ENCODE measurements at places on chromosomes 7 and 10.

DNA sequence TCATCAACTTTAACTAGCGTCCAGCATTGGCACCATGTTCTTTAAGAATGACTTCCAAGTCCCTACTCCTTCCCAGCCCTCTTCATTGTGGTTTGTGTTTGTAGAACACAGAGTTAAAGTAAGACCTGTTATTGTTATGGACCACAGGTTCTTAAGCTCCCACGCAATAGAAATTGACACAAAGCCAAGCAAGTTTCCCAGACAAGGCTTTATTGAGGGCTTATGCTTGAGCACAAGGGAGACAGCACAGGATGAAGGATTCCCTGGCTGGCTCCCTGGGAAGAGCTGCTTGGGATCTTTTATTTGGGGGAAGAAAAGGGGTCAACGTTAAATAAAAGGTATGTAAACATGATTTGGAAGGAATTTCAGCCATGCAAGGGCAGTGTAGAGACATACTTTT, 44.3 kb upstream of the PRKCQ start:
- no peak for DNase-seq

- no peak for DNase-seq
Measured at GRCh38 chr10:27506280-27506679, 2.2 kb downstream of the RAB18 start.

GRCh38 chr7:69395061-69395714, 203.1 kb upstream of the AUTS2 start:
- DNase-seq, result peak; percentile 95

DNA sequence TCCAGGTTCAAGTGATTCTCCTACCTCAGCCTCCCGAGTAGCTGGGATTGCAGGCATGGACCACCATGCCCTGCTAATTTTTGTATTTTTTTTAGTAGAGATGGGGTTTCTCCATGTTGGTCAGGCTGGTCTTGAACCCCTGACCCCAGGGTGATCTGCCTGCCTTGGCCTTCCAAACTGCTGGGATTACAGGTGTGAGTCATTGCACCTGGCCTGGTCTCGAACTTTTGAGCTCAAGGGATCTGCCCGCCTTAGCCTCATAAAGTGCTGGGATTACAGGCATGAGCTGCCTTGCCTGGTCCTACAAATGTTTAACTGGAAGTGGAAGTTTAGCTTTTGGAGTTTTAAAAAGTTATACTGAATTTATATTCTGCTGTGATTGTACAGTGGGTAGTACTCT, 2.8 kb downstream of the MLLT10 start:
- DNase-seq, result no peak

DNA sequence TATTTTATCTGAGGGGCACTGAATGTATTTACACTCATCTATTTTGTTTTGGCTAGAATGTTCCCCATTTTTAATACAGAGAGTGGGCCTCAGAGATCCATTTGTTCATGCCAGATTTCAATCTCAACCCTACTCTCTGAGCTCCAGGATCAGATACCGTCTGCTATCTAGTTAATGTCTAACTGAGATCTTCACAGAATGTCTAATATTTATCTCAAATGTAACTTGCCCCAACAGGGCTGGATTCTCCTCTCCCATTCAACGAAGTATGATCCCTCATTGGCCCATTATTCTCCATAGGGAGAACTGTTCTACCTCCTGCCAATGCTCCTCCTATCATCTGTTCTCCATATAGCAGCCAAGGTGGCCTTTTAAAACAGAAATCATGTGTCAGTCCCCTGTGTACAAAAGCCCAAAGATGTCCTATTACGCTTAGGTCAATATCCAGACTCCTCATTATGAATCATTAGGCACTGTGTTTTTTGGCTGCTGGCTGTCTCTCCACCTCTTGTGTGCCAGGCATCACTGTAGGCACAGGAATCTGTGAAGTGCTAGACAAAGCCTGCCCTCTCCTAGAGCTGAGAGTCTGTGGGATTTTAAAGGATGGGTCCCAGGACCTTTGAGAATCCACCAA, 169.3 kb upstream of the AGK start:
- DNase-seq, result no peak

- no peak for DNase-seq
Measured at GRCh38 chr7:139232377-139232717, 1.3 kb downstream of the UBN2 start.

- DNase-seq, result no peak
Measured at GRCh38 chr10:31678139-31678536, 250.5 kb downstream of the ARHGAP12 start.

GRCh38 chr7:51455086-51455485, 138.5 kb upstream of the COBL start:
- DNase-seq, result no peak

- no peak for DNase-seq
Measured at GRCh38 chr7:157570531-157571200, 233.9 kb downstream of the DNAJB6 start.

GRCh38 chr10:19048489-19048888, at the start of gene MALRD1:
MALRD1 (plus strand) TSS chr10:19048801; CDS start chr10:19048939, 138 bp downstream.
- DNase-seq, result no peak

DNA sequence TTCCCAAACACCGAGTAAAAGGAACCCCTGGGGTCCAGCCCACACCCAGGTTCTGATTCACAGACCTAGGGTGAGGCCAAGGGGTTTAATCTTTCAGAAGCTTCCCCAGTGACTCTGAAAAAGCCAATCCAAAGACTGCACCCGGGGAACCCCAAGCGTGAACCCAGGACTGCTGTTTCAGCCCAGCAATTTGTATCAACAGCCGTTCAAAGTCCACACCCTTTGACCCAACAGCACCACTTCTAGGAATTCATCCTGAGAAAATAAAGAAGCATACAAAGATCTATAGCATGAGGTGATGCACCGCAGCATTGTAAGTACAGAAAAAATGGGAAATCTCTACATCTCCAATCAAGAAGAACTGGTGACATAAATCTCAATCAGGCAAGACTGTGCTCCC, 24.4 kb downstream of the DLG5 start:
- no peak for DNase-seq

- DNase-seq, result no peak
Measured at GRCh38 chr7:117012696-117013095, 59.4 kb downstream of the ST7 start.

- no peak for DNase-seq
Measured at GRCh38 chr10:1149793-1150637, 93.8 kb downstream of the WDR37 start.

DNA sequence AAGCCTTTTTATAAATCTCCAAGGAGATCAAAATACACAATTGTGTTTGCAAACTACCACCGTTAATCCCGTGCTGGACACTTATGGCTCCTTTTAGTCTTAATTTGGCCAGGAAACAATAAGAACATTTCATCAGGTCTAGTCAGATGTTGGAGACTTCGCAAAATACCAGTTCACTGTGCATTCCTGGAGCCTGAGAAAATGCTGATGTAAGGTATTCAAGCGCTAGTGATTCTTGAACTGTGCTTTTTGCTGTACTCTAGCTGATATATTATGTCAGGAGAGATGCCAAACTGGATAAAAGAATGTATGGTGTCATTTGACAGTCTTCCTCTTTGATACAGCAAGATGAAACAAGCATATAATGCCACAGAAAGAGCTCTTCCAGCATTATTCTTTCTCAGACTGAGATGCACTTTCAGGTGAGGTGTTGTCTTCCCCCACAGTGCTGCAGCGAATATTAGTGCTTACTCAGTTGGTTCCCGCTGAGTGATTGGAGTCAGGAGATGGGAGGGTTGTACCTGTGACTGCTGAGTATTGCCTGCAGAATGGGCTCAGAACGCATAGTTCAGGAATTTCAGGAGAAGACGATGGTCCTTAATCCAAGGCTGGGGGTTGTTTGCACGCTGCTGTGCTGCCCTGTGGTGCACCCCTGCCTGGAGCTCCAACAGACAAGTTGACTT, 59.2 kb downstream of the OGDH start:
- DNase-seq, result peak; percentile 79

DNA sequence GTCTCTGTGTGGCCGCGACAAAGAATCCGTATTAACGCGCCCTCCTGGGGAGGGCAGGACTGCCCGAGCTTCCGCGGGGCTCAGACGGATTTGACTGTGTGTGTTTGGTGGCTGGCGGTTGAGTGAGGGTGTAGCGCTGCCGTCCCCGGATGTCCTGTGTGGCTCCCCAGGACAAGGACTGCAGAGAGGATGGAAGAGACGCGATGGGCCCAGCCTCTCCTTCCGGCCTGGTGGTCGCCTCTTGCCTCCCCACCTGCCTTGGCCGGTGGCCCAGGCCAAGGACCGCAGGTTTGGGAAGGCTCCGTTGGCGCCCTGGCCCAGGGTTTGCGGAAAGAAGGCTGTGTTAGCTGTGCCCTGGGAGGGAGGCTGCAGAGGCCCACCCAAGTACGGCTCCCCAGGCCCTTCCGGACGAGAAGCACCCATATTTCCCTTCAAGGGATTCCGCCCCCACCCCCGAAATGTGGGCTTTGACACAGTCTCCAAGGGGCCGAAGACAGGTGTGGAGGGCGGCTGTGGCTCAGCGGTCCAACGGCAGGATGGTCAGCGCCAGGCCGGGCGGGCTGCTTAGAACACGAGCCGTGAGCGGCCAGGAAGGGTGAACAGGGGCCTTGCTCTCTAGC, 2.3 kb downstream of the UNCX start:
- DNase-seq, result no peak

- DNase-seq, result peak; percentile 84
Measured at GRCh38 chr10:17673471-17674061, 29.6 kb downstream of the STAM start.

GRCh38 chr10:52379287-52379686, 65.2 kb downstream of the DKK1 start:
- DNase-seq, result no peak

DNA sequence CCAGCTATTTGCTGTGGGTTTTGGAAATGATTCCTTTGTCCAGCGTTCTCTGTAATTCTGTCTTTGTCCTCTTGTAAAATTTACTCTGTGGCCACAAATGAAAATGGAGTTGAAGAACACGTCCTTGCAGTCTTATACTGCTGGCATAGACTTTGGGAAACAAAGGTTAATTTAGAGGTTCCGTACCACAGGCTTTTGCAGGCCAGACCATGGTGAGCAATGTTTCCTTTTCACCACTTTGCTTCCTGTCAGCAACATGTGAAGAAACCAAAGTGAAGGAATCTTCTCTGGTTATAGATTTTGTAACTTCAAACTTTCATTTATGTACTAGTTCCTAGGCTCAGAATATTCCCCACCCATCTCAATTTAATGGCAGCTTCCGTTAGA, 488.5 kb downstream of the MDFIC start:
- DNase-seq, result no peak

DNA sequence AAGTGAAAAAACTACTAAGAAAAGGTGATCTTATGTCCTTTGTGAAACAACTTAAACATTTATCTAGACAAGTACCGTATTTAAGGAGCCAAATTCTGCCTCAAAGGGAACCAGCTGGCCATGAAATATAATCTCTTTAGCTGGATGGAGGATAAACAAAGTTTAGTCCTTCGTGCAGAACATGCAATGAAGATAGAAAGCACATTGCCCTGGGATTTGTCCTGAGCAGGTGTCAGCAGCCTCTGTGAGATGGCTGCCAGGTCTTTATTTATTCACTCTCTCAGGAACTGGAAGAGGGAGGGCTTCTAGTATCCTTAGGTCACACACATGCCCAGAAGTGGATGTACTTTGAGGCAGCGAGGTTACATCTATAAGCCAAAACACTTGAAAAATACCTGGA, 57.4 kb upstream of the CASD1 start:
- no peak for DNase-seq

GRCh38 chr7:24757353-24758275, at the start of gene GSDME:
GSDME (minus strand) TSS chr7:24757464; CDS start chr7:24749774, 7,690 bp downstream.
- no peak for DNase-seq

- no peak for DNase-seq
Measured at GRCh38 chr7:89474456-89474855, 678.9 kb upstream of the TEX47 start.

DNA sequence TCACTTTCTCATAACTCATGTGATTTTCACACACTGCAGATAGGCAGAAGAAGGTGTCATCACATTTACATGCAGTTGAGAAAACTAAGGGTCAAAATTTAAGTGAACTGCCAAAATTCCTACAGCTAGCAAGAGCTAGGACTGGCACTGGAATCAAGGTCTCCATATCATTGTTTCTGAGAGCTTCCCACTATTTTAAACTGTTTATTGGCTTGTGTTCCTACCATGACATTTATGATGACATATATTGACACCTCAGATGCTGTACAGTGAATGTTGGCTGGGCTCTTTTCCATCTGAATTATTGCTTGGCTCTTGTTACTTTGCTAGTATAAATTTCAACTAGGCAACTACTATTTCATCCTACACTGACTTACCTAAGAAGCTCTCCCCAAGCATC, 2.0 kb downstream of the THSD7A start:
- no peak for DNase-seq

- no peak for DNase-seq
Measured at GRCh38 chr7:101733713-101734475, 83.5 kb upstream of the CUX1 start.

DNA sequence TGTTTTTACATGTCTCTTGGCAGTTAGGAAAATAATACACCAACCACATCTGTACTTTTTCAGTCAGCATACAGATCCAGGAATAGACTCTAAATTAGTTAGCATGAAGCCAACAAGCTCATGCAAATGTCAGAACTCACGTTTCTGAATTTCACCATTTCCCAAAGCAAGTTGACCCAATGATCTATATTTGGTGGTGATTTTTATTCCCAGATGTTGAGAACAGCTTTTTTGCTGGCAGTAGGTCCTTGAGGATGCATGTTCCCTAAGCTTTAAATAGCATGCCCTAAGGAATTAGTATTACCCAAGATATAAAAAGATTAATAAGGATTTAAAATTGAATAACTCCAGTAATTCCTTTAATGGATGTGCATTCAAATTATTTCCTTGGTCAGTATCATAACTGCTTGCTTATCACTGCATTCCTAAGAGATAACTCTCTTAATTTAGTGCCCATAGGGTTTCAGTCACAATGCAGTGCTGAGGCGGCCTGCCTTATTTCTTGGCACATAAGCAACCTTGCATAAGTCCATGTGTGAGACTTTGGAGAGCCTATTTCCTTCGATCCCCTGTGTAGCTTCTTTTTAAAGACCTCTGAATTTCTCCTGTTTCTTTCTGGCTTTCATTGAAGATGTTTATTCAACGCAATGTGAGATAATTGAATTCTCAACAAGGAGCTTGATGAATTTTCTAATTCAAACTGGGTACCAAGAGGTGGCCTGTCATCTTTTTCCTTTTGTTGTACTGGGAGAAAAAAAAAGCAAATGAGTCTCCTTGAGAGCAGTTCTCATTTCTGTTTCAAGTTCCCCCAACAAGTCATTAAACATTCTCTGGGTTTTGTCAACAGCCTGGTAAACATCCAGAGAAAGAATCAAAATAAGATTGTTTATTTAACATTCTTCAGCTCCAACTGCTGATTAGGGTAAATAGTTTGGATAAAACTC, 135.3 kb upstream of the MEOX2 start:
- DNase-seq, result no peak

GRCh38 chr7:1850976-1851571, 181.0 kb downstream of the ELFN1 start:
- no peak for DNase-seq

All from AG04449 (cell line).